Left cardiac atrium (tissue), 4 donors: ENCODE measurements at places on chromosomes 11 and 22. TPM values are rescaled to one million over a fixed set of nuclear protein-coding genes. Genes with fewer than 3 reads are reported as not detected.

Gene DNAJB13
- not detected for total RNA-seq

Gene TOB2
- 57.4 TPM for total RNA-seq

Gene LDHA
- total RNA-seq, result 586 TPM

Gene RCOR2
- 2.3 TPM for total RNA-seq

Gene GRAP2
- total RNA-seq, result 3.8 TPM

Gene CYB5R2
- 3.7 TPM for total RNA-seq

Gene IL17REL
- not detected for total RNA-seq

Gene ISX
- not detected for total RNA-seq

Gene OVCH2
- total RNA-seq, result not detected

Gene PRDM11
- total RNA-seq, result 16.3 TPM

Gene NFRKB
- total RNA-seq, result 9.9 TPM

Gene LYVE1
- 250 TPM for total RNA-seq

Gene OSBP2
- total RNA-seq, result 4.9 TPM

Gene PHOX2A
- not detected for total RNA-seq

Gene PANX2
- 0.89 TPM for total RNA-seq

Gene GAL3ST3
- total RNA-seq, result 7.8 TPM

Gene MN1
- 12.8 TPM for total RNA-seq

Gene ADAMTS15
- total RNA-seq, result 29.8 TPM

Gene YPEL4
- total RNA-seq, result 1.1 TPM

Gene RIN1
- total RNA-seq, result 4.6 TPM

Gene TMEM45B
- total RNA-seq, result not detected

Gene DCHS1
- total RNA-seq, result 14.4 TPM

Gene PANX3
- not detected for total RNA-seq

Gene KDM4D
- total RNA-seq, result 0.80 TPM

Gene CRACR2B
- total RNA-seq, result 18.9 TPM

Gene TREH
- total RNA-seq, result not detected

Gene PPP2R5B
- total RNA-seq, result 17.9 TPM

Gene CCS
- total RNA-seq, result 28.3 TPM

Gene ADAMTS8
- 3.3 TPM for total RNA-seq

Gene BDNF
- total RNA-seq, result 0.08 TPM

Gene KCNQ1OT1
- 0.81 TPM for total RNA-seq

Gene AAMDC
- total RNA-seq, result 77.5 TPM

Gene PLAAT5
- 15.8 TPM for total RNA-seq

Gene LRRC74B
- not detected for total RNA-seq
